ENCODE measurements at places on chromosomes 4 and X. TPM values are rescaled to one million over a fixed set of nuclear protein-coding genes. Genes with fewer than 3 reads are reported as not detected.

GRCh38 chr4:181688872-181689271 is 554.3 kb upstream of the TENM3 start:
- DNase-seq, result no peak

- DNase-seq, result no peak
These were observed 8.2 kb downstream of the FANCB start for GRCh38 chrX:14864631-14865030.

DNA sequence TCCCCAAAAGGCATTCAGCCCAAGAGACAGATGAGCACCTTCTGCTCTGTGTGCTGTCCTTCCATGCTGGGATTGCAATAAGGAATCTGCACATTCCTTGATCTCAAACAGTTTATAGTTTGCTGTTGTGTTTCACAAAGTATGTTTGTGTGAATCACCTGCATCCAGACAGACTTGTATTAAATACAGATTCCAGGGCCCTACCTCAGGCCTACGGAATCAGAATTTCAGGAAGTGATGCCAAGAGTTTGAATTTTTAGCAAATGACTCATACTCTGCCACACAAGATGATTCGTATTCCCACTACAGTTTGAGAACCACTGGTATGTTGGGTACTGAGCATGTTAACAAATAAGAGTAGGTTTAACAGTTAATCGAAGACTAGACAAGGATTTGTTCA is 7.0 kb downstream of the VAMP7 start:
- no peak for DNase-seq

GRCh38 chrX:31353095-31353494 is 281.3 kb upstream of the FTHL17 start:
- DNase-seq, result no peak

PDLIM3 gene
- 870 TPM for total RNA-seq
